ENCODE measurements at places on chromosomes 1 and 21. TPM values are rescaled to one million over a fixed set of nuclear protein-coding genes. Genes with fewer than 3 reads are reported as not detected.

GRCh38 chr1:93005252-93005598, 44.0 kb upstream of the DIPK1A start:
- no peak for DNase-seq

DNA sequence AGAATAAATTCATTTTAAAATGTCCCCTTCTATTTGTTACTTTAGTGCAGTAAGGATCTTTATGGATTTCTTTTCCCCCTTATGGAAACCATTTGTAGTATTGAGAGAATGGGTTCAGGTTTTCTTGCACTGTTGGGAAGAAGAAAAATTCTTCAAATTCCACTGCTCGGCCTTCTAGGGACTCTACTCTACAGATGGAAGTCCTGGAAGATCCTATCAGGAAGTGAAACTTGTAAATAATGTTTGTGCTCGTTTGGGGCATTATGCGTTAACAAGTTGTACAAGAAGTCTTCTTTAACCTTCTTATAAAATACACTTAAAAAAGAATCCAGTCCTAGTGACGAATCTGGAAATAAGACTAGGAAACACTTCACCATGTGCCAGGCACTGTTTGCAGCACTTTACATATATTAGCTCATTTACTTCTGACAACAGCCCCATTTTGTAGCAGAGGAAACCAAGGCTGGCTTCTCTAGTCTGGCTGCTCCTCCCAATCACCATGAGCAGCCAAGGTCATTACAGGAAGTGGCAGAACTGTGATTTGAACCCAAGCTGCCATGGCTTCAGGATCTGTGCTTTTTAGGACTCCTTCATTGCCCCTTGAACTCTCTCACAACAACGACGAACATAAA, 11.8 kb downstream of the LRRC8D start:
- no peak for DNase-seq

- no peak for DNase-seq
These were observed 176.8 kb upstream of the USP25 start for GRCh38 chr21:15552914-15553494.

- no peak for DNase-seq
These were observed 94.0 kb downstream of the CCDC185 start for GRCh38 chr1:223486932-223487886.

GRCh38 chr1:153527023-153527682, 8.6 kb downstream of the S100A6 start:
- no peak for DNase-seq

- no peak for DNase-seq
These were observed 9.4 kb downstream of the OXCT2 start for GRCh38 chr1:39761557-39762260.

DNA sequence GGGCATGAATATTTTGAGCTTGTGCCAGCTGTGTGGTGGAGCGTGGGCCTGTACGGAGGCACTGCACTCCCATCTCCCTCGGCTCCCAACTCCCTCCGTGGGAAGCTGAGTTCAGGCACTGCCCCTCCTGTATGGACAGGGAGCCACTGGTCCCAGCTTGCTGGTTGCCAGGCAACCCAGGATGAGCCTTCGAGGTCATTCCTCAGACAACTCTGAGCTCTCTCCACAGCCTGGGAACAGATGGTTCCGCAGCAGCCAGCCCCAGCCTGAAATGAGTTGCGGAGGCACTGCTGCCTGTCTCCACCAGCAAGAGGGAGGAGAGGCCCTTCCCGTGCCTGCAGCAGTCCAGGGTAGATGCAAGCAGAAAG, 58.4 kb upstream of the TENT5B start:
- DNase-seq: no peak

GRCh38 chr1:43957407-43958040, 10.8 kb downstream of the IPO13 start:
- no peak for DNase-seq

DNA sequence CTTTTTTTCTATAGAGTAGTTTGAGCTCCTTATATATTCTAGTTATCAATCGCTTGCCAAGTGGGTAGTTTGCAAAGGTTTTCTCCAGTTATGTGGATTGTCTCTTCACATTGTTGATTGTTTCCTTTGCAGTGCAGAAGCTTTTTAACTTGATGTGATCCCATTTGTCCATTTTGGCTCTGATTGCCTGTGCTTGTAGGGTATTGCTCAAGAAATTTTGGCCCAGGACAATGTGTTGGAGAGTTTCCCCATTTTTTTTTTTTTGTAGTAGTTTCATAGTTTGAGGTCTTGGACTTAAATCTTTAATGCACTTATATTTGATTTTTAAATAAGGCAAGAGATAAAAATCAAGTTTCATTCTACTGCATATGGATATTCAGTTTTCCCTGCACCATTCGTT, 774.8 kb upstream of the ADAMTS5 start:
- DNase-seq: no peak

- DNase-seq: peak; percentile 98
These were observed at the start of gene CLSTN1 for GRCh38 chr1:9823943-9824701. Gene CLSTN1 (minus strand): TSS chr1:9823965. CDS start chr1:9823733, 232 bp downstream.

- no peak for DNase-seq
These were observed 71.5 kb downstream of the MACF1 start for GRCh38 chr1:39275836-39276507.

GRCh38 chr1:30853350-30853749, 55.2 kb downstream of the SDC3 start:
- peak; percentile 72 for DNase-seq

- DNase-seq: no peak
These were observed 93.7 kb upstream of the ARHGEF16 start for GRCh38 chr1:3360646-3361257.

The RNF187 gene
- 52.4 TPM for total RNA-seq

The PKN2 gene
- total RNA-seq: 38.1 TPM

The TMOD4 gene
- total RNA-seq: 0.78 TPM

The AMPD1 gene
- total RNA-seq: not detected

The UCHL5 gene
- 26.2 TPM for total RNA-seq
